ENCODE measurements at places on chromosomes 1 and 21.

DNA sequence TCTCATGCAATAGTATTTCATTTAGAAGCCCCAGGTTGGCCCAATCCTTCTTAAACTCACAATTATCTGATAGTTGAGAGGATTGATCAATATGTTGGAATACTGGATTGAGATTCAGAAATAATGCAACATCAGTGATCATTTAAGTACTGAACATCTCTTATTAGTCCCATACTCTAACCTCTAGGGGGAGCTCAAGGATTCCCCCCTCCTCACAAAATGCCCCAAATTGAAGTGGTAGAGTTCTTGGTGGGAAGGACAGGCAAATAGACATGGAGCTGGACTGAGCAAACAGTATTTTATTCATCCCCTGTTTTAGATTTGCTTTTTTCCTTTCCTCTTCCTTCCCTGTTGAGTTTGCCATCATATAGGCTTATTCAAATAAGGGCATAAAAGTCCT lies 62.8 kb downstream of the NGF start:
- DNase-seq, result no peak

GRCh38 chr1:182069028-182069466 lies 7.5 kb upstream of the ZNF648 start:
- DNase-seq, result peak; percentile 39

- no peak for DNase-seq
Measured at GRCh38 chr21:31222142-31222541, 121.9 kb downstream of the TIAM1 start.

DNA sequence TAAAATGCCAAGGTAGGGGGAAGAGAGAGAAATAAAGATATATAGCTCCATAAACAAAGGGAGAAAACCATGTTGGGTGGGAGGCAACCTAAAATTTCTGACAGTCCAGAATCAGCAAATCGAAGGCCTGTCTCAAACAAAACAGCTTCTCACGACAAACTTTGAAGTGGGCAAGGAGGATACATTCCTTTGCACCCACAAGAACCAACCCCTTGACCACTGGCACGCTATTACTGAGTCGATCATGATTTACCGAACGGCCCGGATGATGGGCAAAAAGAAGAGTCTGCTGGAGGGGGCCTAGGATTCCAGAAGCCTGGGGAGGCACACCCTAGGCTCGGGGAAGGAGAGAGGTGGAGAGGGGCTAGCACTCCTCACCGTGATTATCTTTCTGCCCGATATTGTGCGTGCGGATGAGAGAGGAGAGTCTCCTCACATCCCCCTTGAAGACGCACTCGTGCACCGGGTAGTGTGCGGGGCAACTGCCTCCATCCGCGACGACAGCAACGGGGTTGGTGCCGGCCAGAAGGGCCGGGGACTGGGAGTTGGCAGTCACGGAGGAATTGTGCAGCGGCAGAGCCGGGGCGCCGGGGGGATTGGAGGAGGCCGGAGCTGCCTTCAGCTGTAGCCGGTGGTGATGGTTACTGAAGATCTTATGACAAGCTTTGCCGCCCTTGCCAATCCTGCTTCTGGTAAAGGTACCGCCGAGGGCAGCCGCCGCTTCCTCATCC lies 756 bp downstream of the ANKRD13C start:
- DNase-seq, result peak; percentile 55

GRCh38 chr1:188128761-188129160 lies 1300.0 kb downstream of the PLA2G4A start:
- DNase-seq, result no peak

DNA sequence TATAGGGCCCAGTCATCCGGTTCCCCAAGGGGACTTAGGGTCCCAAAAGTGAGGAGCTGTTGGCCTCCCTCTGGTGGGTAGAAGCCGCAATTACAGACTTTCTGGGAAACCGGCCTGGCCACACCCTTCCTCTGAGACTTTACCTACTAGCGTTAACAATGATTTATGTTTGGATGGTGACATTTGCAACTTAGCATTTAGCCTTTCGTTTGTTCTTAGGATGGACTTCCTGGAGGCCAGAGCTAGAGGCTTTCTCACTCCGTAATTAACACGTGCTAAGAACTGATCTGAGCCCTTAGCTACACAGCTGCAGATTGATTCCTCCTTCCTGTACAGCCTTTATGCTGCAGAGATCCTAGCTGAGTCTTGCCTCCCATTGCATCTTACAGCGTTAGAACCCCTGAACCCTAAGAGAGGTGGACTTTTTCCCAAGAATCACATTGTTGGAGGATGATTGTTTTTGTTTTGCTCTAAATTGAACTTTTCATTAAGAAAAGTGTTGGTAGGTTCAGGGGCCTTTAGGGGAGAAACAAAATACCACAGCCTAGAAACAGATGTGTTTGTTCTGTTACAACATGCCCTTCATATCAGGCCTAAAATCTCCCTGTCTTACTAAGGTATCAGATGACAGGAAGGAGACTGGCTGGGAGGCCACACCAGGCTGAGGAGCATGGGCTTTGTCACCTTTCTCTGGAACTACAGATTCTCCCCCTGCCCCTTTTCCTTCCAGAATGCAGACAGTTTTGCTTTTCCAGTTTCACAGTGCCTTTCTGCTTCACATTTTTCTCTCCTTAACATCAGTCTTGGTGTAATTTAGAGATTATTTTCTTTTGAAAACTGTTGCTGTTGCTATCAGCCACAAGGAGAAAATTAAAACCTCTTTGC lies 1.9 kb downstream of the S100A11 start:
- DNase-seq, result peak; percentile 76

DNA sequence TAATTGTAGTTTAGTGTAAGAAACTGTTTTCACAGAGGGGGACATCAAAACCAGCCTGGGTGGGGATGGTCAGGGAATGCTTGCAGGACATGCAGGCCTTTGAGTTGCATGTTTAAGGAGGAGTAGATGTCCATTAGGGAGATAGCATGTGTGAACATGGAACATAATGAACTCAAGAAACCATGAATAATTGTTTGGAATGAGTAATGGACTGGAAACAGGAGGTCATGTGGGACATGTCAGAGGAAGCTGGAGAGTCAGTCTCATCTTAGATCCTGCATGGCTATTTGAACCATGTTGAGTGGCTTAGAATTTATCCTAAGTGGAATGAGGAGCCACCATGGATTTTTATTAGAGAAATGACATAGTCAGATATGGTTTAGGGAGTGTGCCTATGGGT lies 86.4 kb downstream of the RPE65 start:
- DNase-seq, result no peak

GRCh38 chr1:214186103-214186824 lies 94.7 kb upstream of the SMYD2 start:
- DNase-seq, result no peak

- no peak for DNase-seq
Measured at GRCh38 chr1:61779231-61779630, 37.0 kb downstream of the PATJ start.

DNA sequence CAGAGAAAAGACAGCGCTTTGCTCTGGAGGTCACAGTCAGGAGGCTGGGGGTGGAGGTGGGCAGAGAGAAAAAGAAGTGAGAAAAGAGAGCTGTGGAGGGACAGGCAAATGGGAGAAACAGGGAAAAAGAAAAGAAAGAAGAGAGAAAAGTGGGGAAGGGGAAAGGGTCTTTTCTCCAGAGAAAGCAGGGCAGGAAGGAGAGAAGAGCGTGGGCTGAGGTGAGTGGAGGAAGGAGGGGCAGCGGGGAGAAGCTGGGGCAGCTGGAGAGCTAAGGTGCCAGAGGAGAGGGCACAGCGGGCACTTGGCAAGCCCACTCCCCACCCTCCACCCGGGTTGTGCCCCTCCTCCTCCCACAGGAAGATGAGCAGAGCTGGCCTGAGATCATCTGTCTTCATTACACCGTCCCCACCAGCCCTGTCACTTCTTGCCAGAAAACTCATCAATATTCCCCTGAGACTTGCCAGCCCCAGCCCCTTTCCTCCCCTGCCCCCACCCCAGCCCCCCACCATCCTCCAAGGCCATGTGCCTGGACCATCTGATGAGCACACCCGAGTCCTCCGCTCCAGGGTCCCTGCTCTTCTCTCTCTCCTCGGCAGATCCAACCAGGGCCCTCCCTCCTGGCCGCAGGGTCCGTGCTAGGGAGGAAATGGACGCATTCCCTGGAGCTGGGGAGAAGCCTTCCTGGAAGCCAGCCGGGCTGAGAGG lies 17.0 kb upstream of the BLACAT1 start:
- DNase-seq, result no peak

GRCh38 chr1:64476251-64476952 lies 6.5 kb downstream of the CACHD1 start:
- DNase-seq, result no peak

- no peak for DNase-seq
Measured at GRCh38 chr21:28938726-28939125, 54.0 kb downstream of the LTN1 start.

GRCh38 chr1:203324105-203325025 lies 19.0 kb downstream of the BTG2 start:
- peak; percentile 55 for DNase-seq

DNA sequence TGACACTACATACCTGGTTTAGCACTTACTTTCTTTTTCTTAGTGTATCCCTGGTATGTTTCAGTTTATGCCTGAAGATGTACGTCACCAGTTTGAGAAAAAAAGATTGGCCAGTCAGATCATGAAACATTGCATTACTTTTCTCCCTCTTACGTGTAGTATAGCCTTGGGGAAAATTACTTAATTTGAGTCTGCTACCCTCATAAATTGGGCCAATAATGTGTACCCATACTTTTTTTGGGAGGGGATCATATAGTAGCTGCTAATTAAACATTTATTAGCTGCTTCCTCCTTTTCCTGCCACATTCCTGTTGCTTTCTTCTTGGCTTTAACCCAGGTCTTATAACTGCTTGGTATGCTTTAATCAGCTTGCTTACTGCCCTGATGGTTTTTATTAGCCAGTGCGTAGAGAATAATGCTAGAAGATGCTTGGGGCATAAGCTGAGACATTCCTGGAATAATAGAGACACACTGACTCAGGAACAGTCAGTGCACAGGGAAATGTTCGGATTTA lies 32.1 kb downstream of the RABGAP1L start:
- DNase-seq, result no peak

DNA sequence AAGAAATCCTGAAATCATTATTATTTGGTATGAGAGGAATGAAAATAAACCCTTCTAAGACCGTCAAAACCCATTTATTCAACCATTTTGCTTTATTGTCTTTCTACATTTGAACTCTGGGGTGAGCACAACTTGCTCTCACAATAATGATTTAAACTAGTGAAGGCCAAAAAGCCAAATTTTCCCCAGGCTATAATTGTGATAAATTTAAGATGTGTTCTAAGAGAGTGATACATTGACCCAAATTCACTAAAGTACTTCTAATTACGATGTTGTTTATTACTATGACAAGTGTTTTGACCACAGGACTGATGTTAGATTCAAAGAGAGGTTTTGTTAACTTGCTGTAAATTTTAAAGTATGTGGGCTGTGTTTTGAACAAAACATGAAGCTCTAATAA lies 670.9 kb upstream of the NR5A2 start:
- no peak for DNase-seq

GRCh38 chr1:185598332-185598731 lies 135.9 kb upstream of the HMCN1 start:
- DNase-seq, result no peak

- no peak for DNase-seq
Measured at GRCh38 chr1:99843760-99844159, 6.4 kb upstream of the AGL start.

GRCh38 chr1:230204842-230205241 lies 137.8 kb downstream of the GALNT2 start:
- DNase-seq, result no peak

DNA sequence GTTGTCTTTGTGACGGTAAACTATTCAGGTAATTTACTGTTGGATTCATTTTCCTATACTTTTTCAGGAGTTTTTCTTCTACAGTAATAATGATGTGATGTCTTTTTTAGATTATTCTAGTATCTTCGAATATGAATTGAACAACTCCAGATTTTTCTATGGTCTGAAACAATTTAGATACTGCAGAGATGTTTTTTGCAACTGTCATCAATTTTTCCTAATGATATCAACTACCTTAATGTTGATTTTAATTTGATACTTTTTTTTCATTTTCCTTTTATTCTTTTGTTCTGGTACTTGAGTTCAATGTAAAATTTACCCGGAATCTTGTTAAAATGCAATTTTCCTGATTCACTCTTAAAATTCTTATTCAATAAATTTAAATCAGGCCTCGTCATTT lies 110.4 kb downstream of the KCNT2 start:
- no peak for DNase-seq

Measured in stimulated activated CD4-positive, alpha-beta T cell treated with anti-CD3 and anti-CD28 coated beads, Interleukin-15, amount 100 ng/mL, for 24 hours (primary cell).